ENCODE measurements at places on chromosomes 7 and 10. TPM values are rescaled to one million over a fixed set of nuclear protein-coding genes. Genes with fewer than 3 reads are reported as not detected.

GRCh38 chr10:95861386-95861785 lies 46.4 kb upstream of the CC2D2B start:
- DNase-seq: no peak

- no peak for DNase-seq
Observed at GRCh38 chr10:43821103-43821502, 172.4 kb upstream of the ZNF32 start.

GRCh38 chr10:43192884-43193283 lies 54.6 kb downstream of the CSGALNACT2 start:
- DNase-seq: no peak

DNA sequence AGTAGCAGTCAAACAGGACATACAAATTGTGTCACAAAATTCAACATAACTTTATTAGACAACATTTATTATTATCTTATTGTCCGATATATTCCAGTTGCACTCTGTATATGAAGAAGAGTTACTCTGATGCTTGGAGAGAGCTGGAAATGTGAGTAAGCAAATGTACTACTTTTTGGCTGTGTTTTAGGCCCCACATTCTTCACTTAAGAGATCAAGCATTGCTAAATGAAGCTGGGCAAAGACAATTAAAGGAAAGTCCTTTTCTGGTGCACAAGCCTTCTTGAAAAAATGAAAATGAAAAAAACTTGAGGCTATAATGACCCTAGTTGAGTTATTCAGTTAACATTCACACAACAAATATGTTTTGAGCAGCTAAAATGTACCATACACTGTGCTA lies 26.1 kb downstream of the MYPN start:
- no peak for DNase-seq

- DNase-seq: no peak
Observed at GRCh38 chr7:117871401-117871777, 1.9 kb downstream of the CTTNBP2 start.

- no peak for DNase-seq
Observed at GRCh38 chr10:90920986-90921666, at the start of gene ANKRD1. Gene ANKRD1, minus strand, starts transcription at chr10:90921087. Its CDS starts 60 bp downstream, at chr10:90921027.

DNA sequence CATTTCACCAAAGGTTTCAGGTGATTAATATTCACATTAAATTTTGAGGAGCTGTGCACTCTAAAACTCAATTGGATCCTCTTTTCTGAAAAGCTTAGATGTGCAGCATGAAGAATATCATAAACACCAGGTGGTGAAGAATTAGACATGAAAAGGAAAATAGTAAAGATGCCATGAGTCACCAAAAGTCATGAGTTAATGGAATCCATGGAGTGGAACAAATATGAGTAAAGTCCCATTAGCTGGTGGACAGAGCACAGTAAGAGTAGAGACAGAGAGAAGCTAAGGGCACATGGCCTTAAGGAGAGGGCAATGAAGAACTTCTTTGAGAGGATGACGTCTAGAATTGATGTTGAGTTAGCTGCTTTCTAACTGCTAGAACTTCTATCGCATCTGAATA lies 271.6 kb downstream of the CSTF2T start:
- no peak for DNase-seq

GRCh38 chr10:7913126-7913872 lies 95.0 kb downstream of the TAF3 start:
- no peak for DNase-seq

DNA sequence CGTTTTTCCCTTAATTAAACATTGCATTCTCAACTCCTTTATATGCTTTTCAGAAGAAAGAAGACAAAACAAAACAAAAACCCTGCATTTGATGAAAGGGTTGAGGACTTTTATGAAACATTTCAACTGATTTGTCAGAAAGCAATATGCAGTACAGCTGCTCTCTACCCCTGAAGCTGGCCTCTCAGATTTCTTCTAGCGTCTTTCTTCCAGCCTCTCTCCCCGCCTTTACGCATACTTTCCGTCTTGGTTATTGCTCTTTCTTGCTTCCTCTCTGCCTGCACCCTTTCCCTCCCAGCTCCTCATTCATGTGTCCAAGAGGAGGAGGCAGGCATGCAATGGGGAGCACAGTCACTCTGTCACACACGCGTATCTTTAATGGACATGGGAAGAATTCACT lies 91.0 kb upstream of the COL1A2 start:
- DNase-seq: no peak

The TMEM139 gene
- total RNA-seq: 0.24 TPM

Measured in CD8-positive, alpha-beta T cell (primary cell).